ENCODE measurements at places on chromosomes 5 and 9.
A peak's percentile ranks its signal among the peaks of the same experiment; 100 is the strongest.

- no peak for DNase-seq
Observed at GRCh38 chr5:68012429-68012828, 203.1 kb upstream of the PIK3R1 start.

DNA sequence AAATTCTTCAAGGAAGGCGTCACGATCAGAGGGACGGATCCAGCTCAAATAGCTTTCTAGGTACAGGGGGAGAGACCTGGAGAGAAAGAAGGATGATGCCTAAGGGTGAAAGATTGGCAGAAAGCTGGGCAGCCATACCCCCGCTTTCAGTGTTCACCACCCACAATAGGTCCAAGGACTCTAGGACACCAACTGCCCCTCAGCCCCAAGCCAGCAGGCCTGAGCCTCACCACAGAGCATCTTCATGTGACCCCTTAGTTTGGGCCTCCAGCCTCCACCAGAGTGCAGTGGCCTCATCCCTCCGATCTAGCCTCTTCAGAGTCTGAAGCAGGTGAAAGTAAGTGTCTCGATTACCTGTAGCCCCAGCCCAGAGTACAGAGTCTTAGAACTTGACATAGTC, 1.7 kb upstream of the VCP start:
- no peak for DNase-seq

- DNase-seq, result no peak
Observed at GRCh38 chr9:87787735-87788134, 61.8 kb downstream of the CTSL start.

- DNase-seq, result no peak
Observed at GRCh38 chr5:141986072-141986471, 17.2 kb downstream of the RNF14 start.

DNA sequence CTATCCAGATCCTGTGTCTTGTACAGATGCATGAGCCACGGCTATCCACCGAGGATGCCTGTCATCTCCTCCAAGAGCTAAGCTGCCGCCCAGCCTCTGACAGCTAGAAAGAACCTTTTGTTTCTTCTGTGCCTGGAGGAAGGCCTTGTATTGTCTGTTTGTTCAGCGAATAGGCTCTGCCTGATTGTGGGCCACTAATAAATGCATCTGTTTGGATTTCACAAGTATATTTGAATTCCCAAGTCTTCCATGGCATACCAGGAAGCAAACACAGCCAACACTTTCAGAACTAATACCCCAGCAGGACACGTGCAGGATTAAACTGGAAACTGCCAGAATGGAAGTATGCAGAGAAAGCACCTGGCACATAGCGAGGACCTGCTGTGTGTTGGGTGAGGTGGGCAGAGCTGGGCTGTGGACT, 92.7 kb upstream of the NEURL1B start:
- no peak for DNase-seq

GRCh38 chr5:96228408-96228807, 204.6 kb downstream of the PCSK1 start:
- no peak for DNase-seq

- DNase-seq, result no peak
Observed at GRCh38 chr9:108835831-108836230, 20.0 kb downstream of the ACTL7B start.

DNA sequence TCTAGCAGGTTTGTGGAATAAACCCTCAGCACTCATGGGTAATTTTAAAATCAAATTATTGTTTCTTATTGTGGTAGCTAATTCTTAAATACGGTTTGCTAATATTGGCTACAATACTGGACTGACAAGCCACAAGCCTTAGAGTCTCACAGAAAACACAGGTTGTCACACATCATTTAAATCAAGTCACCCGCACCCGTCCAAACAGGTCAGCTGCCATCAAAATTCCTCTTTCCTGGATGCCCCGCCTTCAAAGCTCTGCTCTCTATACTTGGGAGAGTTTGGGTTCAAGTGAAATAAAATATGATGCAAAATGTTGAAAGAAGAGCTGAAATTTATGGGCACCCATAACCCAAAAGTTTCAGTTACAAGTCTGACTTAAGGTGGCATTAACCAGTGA, 12.3 kb upstream of the SUSD1 start:
- DNase-seq, result no peak

- DNase-seq, result no peak
Observed at GRCh38 chr5:56574778-56575177, 240.6 kb upstream of the MAP3K1 start.

DNA sequence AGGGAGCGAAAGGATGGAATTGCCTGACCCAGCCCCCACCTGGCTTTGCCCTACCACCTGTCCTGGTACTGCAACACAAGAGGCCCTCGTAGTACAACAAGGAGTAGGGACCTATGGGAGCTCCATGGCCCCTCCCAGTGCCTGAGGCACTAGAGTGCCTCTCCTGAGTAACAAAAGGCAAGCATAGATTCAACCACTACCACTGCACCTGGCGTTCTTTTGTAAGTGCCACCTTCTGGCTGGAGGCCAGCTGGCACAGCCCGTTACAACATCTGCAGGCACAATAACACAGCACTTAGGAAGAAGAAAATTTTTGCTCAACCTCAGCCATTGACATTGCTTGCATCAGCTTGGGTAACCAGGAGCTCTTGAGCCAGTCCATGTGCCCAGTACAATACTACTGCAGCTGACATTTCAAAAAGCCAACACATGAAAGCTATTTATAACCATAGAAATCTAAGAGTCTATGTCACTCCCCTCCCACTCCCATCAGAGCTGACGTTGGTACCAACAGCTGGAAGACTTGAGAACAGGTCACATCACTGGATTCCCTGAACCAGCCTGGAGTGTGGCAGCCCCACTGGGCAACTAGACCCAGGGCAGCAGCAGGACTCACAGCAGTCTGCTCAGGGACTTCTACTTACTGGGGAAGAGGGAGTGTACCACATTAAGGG, 17.7 kb upstream of the FAM174A start:
- peak; percentile 34 for DNase-seq

DNA sequence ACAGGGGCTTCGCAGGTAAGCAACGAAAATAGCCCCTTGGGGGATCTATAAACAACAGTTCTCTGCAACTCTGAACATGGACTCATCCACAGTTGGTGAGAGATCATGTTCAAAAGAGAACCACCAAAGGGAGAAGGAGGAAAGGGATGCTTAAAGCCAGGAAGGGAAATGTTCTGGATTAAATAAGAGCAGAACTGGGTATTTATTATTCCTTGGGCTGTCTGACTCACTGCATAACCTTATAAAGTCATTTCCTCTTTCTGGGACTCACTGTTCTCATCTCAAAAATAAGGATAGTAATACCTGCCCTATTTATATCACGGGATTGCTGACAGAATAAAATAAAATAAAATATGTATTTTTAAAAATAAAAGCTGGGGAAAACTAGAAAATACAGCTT, 11.2 kb upstream of the MARCHF3 start:
- no peak for DNase-seq

GRCh38 chr5:75558221-75558620, 46.5 kb downstream of the POLK start:
- DNase-seq, result no peak

GRCh38 chr5:135710045-135710675, 124.3 kb upstream of the SLC25A48 start:
- DNase-seq, result no peak

GRCh38 chr9:90546200-90546599, 96.4 kb downstream of the DIRAS2 start:
- no peak for DNase-seq

GRCh38 chr5:5178136-5178535, 38.0 kb downstream of the ADAMTS16 start:
- no peak for DNase-seq

DNA sequence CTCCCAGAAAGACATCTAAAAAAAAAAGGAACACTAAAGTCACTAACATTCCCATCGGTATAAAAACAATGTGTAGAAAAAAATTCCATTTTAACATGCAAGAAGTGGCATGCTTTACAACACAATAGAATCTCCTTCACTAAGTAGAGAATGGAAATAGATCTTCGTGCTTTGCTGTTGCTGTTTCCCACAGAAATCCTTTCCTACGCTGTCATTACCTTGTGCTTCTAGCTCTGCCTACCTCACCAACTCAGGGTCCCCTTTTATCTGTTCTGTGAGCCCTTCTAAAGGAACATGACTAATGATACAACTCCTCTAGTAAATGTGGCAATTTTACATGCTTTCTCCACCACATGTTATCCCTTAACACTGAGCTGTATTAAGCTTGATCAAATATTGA, 202.9 kb downstream of the MCTP1 start:
- no peak for DNase-seq

DNA sequence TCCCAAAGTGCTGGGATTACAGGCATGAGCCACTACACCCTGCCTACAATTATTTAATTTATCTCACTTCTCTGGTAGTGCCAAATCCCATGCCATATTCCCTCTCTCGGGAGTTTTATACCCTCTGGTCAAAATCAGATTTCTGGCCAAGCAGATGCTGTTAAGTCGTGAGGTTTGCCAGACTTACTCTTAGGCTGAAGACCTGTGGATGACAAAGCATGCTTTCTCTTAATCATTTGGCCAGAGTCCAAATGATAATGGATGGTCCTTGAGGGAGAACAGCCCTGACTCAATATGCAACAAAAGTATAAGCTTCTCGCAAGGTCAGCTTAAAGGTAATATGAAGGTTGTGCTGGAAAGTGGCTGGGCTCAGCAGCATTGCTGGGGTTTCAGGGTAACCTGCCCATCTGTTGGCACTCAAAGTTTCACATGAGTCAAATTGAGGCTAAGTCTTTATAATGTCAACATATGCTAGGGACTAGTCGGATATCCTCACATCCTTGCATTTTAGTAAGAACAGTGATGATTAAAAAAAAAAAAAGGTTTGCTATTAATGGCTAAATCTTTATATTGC, 280.1 kb downstream of the KIF4B start:
- no peak for DNase-seq

GRCh38 chr9:127965953-127966352, 14.8 kb downstream of the EEIG1 start:
- DNase-seq, result no peak

- DNase-seq, result peak; percentile 84
Observed at GRCh38 chr9:6007770-6008168, 7.7 kb downstream of the RANBP6 start.
